ENCODE measurements at places on chromosomes 12 and 14. TPM values are rescaled to one million over a fixed set of nuclear protein-coding genes. Genes with fewer than 3 reads are reported as not detected.

Gene FOXA1
- total RNA-seq: not detected

Gene IAPP
- total RNA-seq: not detected

Gene DENR
- 77.4 TPM for total RNA-seq

Gene OTOGL
- total RNA-seq: not detected

Gene EPS8
- total RNA-seq: 0.61 TPM

Gene TAS2R9
- total RNA-seq: not detected

Gene KCNH5
- not detected for total RNA-seq

Gene ABCC9
- total RNA-seq: not detected

Gene ABCD2
- total RNA-seq: 2.4 TPM

Gene FIGNL2
- total RNA-seq: not detected

Measured in OCI-LY7 (cell line).